Smooth muscle cell of the brain vasculature (primary cell): ENCODE measurements at places on chromosomes 16 and 17.
A peak's percentile ranks its signal among the peaks of the same experiment; 100 is the strongest.

DNA sequence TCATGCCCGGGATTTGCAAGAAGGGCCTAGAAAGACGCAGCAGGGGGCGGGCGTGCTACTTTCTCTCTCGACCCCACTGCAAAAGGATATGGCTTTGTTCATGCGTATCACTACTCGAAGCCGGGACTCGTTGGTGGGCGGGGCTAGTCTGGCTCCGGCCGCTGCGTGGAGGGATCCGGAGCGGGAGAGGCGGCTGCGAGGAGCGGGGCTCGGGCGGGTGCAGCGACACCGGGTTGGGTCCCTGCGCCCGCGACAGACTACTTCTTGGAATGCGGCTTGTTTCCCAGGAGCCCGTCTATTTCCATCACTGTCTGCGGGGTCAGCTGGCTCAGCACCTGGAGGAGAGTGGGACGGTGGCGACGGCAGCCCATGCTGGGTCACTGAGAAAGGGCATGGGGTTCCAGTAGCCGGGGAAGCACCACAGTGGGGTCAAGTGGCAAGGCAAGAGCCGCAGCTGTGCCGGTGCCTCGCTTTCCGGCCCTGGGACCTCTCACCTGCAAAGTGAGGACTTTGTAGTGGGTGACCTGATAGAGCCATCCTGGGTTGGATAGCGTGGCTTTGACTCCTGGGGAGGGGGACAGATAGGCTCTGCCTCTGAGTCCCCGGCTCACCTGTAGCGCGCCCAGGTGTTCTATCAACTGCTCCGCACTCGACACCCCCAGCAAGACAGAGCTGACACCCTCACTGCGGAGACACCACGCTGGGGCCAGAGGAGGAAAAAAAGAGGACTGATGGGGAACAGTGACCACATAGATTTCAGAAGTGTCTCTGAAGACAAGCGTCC, 6.6 kb downstream of the KCNAB3 start:
- DNase-seq: peak; percentile 32

DNA sequence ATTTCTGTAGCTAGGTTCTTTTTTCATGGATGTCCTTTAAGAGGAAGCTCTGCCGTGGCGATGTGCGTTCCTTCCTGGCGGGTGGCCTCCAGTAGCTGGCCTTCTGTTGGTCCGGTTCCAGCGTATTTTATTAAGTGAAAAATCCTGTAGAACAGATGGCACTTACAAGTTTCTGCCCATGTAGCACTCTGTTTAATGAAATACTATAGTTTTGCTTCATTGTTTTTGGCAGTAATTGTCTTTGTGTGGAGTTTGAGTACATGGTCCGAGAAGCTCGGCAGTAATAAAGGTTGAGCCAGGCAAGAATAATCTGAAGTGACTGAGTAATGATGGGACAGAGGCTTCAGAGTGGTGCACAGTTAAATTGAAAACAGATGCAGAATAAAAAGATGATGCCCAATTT, 20.4 kb downstream of the USP10 start:
- peak; percentile 56 for DNase-seq

DNA sequence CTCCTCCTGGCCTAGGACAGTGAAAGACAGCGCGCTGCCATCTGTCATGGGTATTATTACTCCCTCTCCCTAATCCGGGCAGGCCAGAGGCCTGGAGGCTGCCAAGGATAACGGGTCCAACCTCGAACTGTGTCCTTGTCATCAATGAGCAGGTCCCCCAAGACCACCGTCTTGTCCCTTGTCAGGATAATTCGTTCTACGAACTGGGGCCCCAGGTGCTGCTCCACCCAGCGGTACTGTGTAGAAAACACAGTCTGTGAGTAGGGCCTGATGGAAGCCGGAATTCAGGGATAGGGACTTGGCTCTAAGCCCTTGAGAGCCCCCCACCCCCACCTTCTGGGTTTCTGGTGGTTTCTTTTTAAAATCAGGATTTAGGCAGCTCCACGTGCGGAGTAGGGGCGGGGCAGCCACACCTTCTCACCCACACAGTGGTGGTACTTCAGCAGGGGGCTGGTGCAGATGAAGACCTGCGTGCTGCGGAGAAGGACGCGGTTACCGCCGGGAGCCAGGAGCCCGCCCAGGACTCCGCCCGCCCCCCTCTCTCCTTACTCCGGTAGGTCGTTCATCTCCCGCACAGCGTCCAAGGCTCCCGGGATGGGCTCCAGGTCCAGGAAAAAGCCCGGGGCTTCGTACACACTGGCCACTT, 787 bp downstream of the NT5C start:
- DNase-seq: peak; percentile 39

- DNase-seq: no peak
Measured at GRCh38 chr16:6548507-6548906, 784.1 kb upstream of the RBFOX1 start.

- no peak for DNase-seq
Measured at GRCh38 chr17:79304884-79305283, 230.3 kb downstream of the ENGASE start.
